ENCODE measurements at places on chromosomes 3 and 15. TPM values are rescaled to one million over a fixed set of nuclear protein-coding genes. Genes with fewer than 3 reads are reported as not detected.

DNA sequence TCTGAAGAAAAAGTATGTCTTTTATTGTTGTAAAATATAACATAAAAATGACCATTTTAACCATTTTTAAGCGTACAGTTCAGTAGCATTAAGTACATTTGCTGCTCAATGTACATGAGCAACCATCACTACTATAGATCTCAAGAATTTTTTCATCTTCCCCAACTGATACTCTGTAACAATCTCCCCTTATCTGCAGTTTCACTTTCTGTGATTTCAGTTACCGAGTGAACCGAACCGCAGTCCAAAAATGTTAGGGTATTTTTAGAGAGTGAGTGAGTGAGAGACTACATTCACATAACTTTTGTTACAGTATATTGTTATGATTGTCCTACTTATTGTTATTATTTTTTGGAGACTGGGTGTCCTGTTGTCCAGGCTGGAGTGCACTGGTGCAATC is 9.0 kb upstream of the SLC25A26 start:
- DNase-seq, result peak; percentile 3

The SLC51A gene
- not detected for total RNA-seq

DNA sequence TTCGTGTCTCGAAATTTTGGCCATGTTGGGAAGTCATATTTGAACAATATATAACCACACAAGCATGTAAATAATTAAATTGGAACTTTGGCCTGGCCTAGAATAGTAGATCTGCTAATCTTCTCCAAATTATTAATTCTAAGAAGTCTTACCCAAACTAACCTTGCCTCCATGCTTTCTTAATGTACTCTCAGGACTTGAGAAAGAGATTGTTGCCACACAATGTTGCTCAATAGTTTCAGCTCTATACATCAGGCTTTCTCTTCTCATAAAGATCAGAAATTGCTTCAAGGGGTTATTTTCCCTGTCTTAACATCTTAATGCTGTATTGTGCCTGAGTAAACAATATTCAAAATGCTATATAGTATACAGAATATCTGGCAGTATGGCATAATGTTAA is 202.7 kb upstream of the LRIG1 start:
- DNase-seq, result no peak

The TEX9 gene
- 3.1 TPM for total RNA-seq

The TMEM158 gene
- 131 TPM for total RNA-seq

The RHCG gene
- not detected for total RNA-seq

- DNase-seq, result no peak
These were observed 126.8 kb upstream of the NECTIN3 start for GRCh38 chr3:110944782-110945181.
